ENCODE measurements at places on chromosomes 3 and 15. TPM values are rescaled to one million over a fixed set of nuclear protein-coding genes. Genes with fewer than 3 reads are reported as not detected.

FSIP1 gene
- total RNA-seq: 38.4 TPM

SEMA5B gene
- 0.34 TPM for total RNA-seq

ISLR2 gene
- total RNA-seq: under 0.01 TPM

CFAP44 gene
- total RNA-seq: 5.5 TPM

DUOXA2 gene
- not detected for total RNA-seq

PGBD4 gene
- 2.4 TPM for total RNA-seq

PIK3R4 gene
- total RNA-seq: 37.2 TPM

Measured in nasal cavity respiratory epithelium epithelial cell of viscerocranial mucosa (primary cell).